ENCODE measurements at places on chromosomes 7 and 10.
A peak's percentile ranks its signal among the peaks of the same experiment; 100 is the strongest.

DNA sequence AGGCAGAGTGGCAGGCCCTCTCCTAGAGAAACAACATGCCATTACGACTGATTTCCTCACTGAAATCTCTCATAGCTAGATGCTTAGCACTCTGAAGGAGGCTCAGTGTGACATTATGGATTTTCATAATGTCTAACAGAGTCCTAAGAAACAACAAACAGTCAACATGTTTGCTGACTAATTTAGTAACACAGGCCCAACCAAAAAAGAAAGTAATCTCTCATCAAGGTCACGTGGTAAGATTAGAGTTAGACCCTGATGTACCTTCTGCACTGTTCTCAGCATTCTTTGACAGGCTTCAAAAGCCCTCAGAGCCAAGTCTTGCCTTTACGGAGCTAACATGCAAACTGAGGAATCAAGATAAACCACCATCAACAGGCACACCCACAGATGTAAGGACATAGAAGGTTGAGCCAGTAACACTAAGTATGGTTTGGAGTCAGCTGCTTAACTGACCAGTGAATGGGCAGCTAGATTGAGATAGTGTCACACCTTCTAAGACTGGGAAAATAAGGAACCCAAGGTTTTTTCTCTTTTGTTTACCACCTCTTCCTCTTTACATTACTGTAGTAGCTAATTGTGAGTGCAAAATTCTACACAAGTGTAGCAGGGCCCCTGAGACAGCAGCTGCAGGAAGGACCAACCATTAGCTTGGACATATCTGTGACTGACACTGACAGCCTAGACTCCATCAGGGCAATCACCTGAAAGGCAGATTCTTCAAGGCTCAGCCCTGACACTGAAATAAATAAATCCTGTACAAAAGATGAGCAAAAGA is 15.3 kb upstream of the KCNIP2 start:
- no peak for DNase-seq

DNA sequence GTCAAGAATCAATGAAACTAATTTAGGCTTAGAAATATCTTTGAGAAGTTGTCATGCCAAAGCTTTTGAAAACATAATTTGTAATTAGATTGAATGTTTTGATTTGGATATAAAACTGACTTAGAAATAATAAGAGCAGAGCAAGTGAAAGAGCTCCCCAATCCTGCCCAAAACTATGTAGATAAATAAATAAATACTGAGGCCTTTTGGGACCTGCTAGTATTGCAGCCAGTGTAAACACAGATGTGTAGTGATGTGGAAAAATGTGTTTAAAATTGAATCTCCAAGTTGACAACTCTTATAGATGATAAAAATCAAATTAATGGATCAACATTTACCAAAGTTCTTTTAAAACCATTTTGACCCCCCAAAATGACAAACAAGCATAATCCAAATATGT is 896.1 kb downstream of the CNTNAP2 start:
- DNase-seq, result no peak

DNA sequence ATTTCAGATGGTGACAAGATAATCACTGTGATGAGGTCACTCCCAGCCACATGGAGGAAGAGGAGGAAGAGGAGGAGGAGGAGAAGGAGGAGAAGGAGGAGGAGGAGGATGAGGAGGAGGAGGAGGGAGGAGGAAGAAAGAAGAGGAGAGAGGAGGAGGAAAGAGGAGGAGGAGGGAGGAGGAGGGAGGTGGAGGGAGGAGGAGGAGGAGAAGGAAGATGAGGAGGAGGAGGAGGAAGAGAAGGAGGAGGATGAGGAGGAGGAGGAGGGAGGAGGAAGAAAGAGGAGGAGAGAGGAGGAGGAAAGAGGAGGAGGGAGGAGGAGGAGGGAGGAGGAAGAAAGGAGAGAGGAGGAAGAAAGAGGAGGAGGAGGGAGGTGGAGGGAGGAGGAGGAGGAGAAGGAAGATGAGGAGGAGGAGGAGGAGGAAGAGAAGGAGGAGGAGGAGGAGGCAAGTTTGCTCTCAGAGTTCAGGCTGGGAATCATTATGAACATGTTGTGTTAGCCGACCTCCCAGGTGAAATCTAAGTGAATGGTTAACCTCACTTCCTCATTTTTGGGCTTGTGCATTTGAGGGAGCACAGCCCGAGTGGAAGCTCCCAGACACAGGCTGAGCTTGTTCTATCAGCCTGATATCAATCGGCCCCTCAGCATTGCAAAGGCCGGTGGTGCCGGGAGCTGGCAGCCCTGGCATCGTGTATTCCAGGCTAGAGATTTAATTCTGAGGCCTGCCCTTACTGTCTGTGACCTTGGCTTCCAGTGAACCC is 236.2 kb upstream of the PITRM1 start:
- DNase-seq, result no peak

DNA sequence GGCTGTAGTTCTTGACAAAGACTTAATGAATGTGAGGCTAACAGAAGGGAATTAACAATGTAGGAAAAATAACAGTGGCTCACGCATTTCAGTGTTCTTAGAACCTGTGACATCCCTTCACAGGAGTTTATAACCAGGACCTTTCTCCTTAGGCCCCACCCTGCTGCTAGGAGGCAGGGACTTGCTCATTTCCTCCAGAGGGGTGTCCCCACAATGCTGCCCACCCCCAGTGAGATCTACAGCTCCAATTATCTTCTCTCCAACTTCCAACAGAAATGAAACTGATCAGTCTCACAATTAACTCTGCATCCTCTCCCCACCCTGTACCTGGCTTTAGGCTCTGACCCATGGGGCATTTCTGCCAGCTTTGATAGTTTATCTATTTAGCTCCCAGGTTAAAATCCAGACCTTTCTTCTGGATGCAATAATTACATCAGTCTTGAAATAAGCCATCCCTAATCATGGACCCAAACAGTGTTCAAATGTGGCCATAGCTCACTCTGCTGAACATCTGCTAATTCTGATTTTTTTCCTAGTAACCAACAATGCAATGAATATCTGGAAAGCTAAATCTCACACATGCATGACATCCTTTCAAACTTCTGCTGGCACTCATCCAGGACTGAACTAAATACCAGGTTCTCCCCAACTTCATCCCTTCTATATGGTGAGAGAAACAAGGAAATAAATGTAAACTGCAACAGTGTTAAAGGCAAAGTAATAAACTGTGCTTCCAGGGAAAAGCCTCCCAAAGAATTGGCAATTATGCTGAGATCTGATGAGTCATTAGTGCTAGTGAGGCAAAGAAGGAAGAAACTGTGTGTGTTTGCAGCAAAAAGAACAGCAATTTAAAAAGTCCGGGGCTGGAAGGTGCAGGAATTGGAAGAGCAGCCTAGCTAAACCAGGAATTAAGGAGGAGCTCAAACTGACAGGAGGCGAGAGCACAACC is 64.6 kb downstream of the HERPUD2 start:
- no peak for DNase-seq

GRCh38 chr10:7457478-7458316 is 46.9 kb upstream of the SFMBT2 start:
- no peak for DNase-seq

- DNase-seq, result peak; percentile 24
Observed at GRCh38 chr10:17029581-17030271, 99.9 kb downstream of the CUBN start.

DNA sequence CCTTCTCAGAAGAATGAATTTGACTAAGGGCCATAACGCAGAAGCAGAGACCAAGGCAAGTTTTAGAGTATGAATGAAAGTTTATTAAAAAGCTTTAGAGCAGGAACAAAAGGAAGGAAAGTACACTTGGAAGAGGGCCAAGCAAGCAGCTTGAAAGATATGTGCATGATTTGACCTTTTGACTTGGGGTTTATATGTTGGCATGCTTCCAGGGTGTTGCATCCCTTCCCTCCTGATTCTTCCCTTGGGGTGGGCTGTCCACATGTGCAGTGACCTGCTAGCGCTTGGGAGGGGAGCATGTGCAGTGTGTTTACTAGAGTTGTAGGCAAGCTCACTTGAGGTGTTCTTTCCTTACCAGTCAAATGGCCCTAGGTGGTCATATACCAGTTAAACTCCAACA is 37.9 kb upstream of the LRRN3 start:
- no peak for DNase-seq

DNA sequence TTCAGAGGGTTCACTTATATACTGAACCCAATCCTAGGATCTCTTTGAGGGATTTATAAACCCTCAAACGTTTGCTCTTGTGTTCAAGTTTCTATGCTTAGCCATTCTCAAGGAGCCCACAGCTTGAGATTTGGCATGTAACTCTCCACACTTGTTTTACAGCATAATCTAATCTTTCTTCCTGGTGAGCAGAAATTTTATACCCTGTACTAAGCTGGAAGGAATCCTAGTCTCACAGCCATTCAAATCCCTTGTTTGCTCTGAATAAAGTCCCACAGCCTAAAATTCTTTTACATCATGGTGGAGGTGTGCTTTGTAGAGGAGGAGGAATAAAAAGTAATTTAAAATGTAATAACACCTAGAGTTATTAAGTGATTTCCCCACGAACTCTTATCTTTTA is 5.3 kb upstream of the AGR2 start:
- DNase-seq, result no peak

DNA sequence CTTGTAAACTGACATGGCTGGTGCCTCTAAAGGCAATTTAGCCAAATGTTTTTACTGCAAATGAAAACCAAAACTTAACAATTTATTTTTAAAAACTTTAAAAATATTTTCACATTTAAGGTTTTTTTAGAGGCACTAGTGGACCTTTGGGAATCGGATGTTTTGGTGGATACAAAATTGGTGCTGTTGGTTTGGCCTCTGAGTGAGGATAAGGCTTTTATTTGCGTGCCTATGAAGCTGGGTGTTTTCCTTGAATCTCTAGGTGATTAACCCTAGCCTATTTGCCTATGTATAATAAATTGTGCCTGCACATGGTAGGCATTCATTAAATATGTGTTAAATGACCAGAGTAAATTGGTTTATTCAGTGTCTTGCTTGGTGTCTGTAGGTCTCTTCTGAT is 2.9 kb upstream of the SGCE start:
- DNase-seq, result no peak

DNA sequence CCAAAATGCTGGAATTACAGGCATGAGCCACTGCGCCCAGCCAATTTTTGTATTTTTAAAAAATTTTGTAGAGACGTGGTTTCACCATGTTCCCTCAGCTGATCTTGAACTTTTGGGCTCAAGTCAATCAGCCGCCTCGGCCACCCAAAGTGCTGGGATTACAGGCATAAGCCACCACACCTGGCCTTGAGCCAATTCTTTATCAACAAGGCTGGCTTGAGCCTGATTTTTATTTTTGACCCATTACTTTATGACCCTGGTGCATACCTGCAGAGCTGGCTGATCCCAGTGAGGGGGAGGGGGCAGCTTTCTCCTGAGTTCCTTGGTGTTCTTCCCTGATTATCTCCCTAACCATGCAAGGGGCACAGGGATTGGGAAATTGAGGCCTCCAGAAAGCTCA is 15.8 kb upstream of the CPA1 start:
- DNase-seq, result no peak

DNA sequence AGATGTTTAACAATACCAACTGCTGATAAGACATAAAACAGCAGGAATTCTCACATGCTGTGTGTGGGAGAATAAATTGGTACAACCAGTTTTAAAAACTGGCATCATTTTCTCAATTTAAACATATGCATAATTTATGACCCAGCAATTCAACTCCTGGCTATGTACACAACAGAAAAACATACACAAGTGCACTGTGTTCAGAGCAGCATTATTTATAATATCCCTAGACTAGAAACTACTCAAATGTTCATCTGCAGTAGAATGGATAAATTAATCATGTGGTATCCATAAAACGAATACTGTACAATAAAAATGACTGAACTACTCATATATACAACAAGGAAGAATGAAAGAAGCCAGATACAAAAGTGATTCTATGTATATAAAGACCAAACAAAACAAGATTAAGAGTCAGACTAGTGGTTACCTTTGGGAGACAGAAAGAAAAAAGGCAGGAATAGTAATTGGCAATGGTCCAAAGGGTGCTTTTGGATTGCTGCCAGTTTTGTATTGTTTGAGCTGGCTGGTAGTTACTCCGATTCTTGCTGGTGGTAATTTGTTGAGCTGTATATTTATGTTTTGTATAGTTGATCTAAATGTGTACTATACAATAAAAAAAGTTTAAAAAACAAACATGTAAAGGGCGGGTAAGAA is 306.0 kb downstream of the TFEC start:
- DNase-seq, result no peak

Measured in activated naive CD4-positive, alpha-beta T cell (primary cell).